Stimulated activated CD4-positive, alpha-beta T cell treated with anti-CD3 and anti-CD28 coated beads, TNF-alpha, amount 100 ng/mL, for 4 hours (primary cell): ENCODE measurements at places on chromosomes 3 and 15.

GRCh38 chr15:57640930-57641682 is 49.4 kb downstream of the MYZAP start:
- DNase-seq = no peak

GRCh38 chr15:47737477-47737876 is 20.2 kb downstream of the SEMA6D start:
- DNase-seq = no peak

GRCh38 chr3:100436951-100437350 is 35.6 kb downstream of the LNP1 start:
- no peak for DNase-seq

- DNase-seq = no peak
Measured at GRCh38 chr3:132735589-132735988, 13.4 kb upstream of the NPHP3 start.

GRCh38 chr3:53809764-53810400 is 36.3 kb downstream of the CHDH start:
- DNase-seq = no peak

DNA sequence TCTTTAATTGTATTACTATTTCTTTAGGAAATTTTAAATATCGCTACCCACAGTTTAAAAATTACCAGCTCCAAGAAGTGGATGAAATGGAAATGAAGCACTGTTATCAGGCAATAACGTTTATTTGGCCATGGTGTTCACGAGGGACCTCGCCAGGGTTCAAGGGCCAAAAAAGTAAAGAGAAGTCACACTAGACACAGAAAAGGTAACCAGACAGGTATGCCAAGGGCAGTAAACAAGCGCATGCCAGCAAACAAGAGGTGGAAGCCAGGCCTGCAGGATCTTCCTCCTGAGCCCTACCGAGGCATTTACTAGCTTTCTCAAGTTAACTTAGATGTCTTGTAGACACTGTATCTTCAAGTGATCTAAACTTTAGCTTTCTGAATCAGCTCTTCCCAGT is 113.5 kb downstream of the PLD1 start:
- DNase-seq = no peak

DNA sequence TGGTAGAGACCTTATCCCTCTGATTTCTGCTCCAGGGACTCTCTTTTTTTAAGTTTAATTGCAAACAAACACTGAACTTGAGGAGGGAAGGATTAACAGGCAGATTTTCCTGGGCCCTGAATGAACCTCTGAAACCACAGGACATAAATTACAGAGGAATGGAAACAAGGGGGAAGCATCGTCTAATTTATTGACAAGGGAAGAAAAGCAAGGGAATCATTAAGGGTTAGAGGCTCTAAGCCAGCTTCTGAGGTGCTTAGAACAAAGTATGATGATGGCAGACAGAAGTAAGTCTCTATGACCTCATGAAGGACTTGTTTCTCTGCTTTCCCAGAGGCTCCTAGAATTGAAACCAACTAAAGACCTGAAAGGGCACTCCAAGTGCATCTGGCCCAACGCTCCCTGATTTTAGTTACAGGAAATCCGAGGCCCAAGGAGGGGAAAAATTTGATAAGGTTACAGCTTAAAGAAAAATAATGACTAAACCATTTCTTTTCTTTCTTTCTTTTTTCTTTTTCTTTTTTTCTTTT is 244.7 kb upstream of the NR2E3 start:
- no peak for DNase-seq

DNA sequence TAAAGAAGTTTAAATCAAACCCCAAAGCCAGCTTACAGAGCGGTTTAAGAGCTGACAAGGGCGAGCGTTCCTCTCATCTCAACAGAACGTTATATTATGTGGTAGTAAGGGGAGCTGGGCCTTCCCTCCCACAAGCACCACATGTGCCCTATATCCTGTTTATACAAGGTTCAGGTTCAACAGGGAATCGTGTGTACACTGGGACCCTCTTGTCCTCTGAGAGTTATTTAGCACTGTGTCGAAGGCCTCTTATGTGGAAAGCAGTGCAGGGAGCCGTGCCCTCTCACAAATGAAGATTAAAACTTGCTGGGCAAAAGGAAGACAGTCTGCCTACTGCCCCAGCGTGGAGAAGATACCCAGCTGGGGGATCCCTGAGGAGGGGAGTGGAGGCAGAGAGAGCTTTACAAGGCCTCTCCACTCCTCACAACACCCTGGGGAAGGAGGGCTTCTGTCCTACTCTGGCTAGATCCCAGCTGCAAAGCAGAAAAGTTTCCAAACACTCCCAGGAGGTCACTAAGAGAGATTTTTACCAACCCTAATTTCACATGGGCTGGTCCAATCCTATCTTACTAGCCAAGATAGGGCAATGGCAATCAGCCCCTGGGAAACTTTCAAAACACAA is 2.9 kb downstream of the TLE3 start:
- no peak for DNase-seq

GRCh38 chr15:94951538-94951937 is 720.2 kb downstream of the MCTP2 start:
- no peak for DNase-seq

- no peak for DNase-seq
Measured at GRCh38 chr15:98724048-98724447, 75.7 kb downstream of the IGF1R start.

- DNase-seq = no peak
Measured at GRCh38 chr15:63145426-63145825, 11.9 kb downstream of the RPS27L start.

- DNase-seq = no peak
Measured at GRCh38 chr15:51782357-51782896, 31.0 kb downstream of the TMOD2 start.

GRCh38 chr15:41043276-41043951 is 72.7 kb downstream of the INO80 start:
- no peak for DNase-seq

- DNase-seq = no peak
Measured at GRCh38 chr15:66859688-66860253, 157.7 kb downstream of the SMAD6 start.

DNA sequence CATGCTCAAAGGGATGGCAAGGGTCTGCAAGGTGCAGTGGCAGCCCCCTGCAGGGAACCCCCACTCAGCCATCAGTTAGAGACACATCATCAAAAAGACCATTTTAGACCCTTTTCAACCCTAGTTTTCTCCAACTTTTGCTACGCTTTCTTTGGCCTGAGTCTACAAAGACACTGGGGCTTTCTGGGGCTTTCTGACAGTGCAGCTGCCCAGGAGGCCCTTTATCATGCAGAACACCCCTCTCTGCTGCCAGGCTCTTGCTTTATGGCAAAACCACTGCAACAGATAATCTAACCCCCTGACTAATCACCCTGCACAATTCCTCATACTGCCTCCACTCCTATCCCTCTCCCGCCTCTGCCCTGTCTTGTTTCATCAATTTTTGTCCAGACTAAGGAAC is 2.4 kb downstream of the NMNAT3 start:
- DNase-seq = no peak

DNA sequence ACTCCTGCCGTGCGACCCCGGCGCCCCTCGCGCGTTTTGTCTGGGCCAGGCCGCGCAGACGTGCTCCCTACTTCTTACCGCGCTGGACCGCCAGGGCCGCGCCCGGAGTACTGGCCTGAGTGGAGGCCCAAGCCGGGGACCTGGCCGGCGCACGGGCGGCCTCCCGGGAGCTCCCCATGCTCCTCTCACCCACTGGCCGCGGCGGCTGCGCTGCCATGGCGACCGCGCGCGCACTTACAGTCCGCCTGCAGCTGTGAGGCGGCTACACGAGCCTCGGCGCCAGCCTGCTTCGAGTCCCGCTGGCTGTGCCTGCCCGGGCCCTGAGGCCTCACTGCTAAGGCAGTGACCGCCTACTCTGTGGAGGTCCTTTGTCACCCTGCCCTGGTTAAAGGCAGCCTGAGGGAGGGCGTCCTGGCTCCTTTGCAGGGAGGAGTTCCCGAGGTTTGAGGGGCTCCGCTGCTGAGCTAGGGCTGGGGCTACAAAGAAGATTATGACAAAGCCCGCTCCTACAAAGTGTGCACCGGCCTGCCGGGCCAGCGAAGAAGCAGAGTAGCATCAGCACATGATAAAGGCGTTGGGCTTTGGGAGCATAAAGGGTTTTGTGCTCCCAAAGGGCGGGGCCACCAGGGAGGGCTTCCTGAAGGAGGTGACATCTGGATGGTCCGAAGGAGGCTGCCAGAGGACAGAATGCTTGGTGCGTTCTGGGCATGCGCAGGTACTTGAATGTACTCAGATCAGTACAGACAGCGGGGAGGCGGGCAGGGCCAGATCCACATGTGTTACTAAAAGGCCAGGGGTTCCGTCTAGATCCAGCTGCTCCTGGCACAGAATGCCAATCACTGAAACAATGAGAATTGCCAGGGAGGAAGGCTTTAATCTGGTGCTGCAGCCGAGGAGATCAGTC is at the start of the genes LRRC34 and LRRIQ4:
Gene LRRC34 (minus strand): TSS at position 573 of the 904 bp plus-strand sequence. CDS start 356 bp downstream, at position 217.
Gene LRRIQ4 (plus strand): TSS at position 539 of the 904 bp plus-strand sequence. CDS start 9,052 bp downstream, outside the sequence.
- DNase-seq = peak; percentile 41

GRCh38 chr3:122025296-122025695 is 3.2 kb upstream of the ILDR1 start:
- DNase-seq = no peak

DNA sequence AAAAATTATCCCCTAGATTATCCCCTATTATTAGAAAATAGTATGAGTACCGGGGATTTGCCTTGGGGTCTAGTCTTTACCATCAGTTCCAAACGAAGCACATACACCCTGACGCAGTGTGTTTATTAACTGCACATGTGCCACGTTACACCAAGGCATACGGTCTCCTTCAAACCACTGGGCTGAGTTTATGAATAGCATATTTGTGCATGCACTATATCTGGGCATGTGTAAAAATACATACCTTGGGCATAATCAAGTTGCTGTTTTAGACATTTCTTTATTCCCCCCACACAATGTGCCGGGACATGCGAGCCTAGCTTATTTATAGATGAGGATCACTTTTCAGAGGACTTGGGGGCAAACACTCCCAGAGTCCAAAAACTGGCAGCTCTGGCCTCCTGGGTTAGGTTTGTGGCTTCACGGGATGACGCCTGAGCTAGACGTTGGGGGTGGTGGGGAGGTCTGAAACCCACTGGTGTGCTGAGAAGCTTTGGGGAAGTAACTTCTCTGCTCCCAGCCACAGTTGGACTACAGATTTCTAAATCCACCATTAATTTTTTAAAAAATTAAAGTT is 16.2 kb downstream of the IGDCC4 start:
- DNase-seq = no peak

- DNase-seq = no peak
Measured at GRCh38 chr3:157079676-157080369, 80.1 kb downstream of the CCNL1 start.

DNA sequence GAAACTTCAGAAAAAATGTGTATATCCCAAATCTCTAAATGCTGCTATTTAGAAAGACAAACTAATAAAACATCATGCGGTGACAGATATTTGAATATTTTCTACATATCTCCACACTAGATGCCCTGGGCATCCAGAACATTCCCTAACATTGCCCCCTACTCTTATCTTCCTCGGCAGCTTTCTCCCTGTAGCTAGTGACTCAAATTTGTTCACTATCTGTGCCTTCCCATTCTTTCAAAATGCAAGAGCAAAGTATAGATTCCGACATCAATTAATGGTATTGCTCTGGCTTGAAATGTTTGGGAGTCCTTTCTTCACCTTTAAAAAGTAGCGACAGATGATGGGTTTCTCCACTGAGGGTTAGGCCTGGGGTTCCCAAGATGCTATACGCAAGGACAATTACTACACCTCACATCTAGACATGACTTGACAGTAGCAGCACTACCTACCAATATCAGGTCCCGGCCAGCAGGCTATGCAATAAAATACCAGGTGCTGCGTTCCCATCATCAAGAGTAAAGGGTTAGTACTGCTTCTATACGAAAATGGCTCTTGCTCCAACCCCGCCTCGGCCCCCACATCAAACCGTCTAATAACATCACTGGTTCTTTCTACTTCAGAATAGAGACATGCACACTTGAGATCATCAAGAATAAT is 631 bp downstream of the UBR1 start:
- DNase-seq = peak; percentile 9
